Tongue (tissue), 3 donors: ENCODE measurements at places on chromosomes 5 and 9.

DNA sequence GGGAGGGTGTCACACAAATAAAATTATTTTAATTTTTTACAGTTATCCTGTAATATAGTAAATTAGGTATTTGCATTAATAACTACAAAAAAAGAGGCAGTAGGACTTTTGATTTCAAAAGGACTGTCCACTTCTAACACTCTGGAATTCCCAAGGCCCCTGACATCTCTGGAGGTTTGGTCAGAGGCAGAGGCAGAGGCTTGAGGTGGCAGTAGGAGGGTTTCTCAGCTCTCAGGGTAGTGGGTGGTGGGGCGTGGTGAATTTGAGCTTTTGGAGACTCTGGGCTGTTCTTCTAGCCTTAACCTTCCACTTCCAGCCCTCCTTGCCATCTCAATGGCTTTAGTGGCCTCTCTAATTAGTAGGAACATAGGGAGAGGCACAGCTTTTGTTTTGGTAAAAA is 22.8 kb downstream of the ATOX1 start:
- no peak for DNase-seq

DNA sequence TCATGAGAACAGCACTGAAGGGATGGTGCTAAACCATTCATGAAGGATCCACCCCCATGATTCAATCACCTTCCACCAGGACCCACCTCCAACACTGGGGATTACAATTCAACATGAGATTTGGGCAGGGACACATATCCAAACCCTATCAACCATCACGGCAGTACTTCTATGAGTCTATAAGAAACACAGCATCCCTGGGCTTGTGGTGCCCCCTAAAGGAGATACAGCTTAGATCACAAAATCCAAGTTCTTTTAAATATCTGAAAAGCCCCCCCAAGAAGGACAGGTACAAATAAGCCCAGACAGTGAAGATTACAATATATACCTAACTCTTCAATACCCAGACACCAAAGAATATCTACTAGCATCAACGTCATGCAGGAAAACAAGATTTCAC is 233.7 kb upstream of the ADRA1B start:
- DNase-seq, result no peak

- DNase-seq, result no peak
These were observed 3.4 kb upstream of the CACFD1 start for GRCh38 chr9:133456409-133456808.

- no peak for DNase-seq
These were observed 630.2 kb upstream of the DMAC1 start for GRCh38 chr9:8429768-8430167.

- DNase-seq, result no peak
These were observed 161.5 kb upstream of the KIF2A start for GRCh38 chr5:62144401-62145022.
